ENCODE measurements at places on chromosomes 6 and 20.

GRCh38 chr20:59221049-59221706, 57.6 kb downstream of the ZNF831 start:
- no peak for DNase-seq

GRCh38 chr6:28600245-28600644, 74.6 kb downstream of the GPX5 start:
- no peak for DNase-seq

- DNase-seq: no peak
These were observed 36.1 kb downstream of the GABRR2 start for GRCh38 chr6:89278956-89279355.

GRCh38 chr6:119020597-119021561, 57.6 kb downstream of the FAM184A start:
- DNase-seq: no peak

DNA sequence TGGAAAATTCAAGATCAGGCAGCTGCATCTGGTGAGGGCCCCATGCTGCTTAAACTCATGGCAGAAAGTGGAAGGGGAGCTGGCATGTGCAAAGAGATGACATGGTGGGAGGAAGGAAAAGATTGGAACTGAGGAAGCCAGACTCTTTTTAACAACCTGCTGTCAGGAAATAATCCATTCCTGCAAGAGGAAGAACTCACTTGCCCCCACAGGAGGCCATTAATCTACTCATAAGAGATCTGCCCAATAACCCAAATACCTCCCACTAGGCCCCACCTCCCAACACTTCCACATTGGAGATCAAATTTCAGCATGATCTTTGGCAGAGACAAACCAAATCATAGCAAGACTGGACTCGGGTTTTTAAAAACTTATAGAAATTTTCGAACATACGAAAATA, 200.5 kb upstream of the KCNQ5 start:
- DNase-seq: no peak

GRCh38 chr6:28322661-28323060, 13.3 kb downstream of the ZSCAN31 start:
- DNase-seq: no peak

- DNase-seq: no peak
These were observed 36.2 kb upstream of the HMGA1 start for GRCh38 chr6:34200340-34200971.
